ENCODE measurements at places on chromosomes 2 and 18. TPM values are rescaled to one million over a fixed set of nuclear protein-coding genes. Genes with fewer than 3 reads are reported as not detected.
A peak's percentile ranks its signal among the peaks of the same experiment; 100 is the strongest.

Gene TLX2
- not detected for total RNA-seq

Gene RGPD5
- total RNA-seq: 36.2 TPM

Gene SRD5A2
- not detected for total RNA-seq

Gene PSMA8
- total RNA-seq: not detected

Gene SERPINB11
- not detected for total RNA-seq

Gene CACNB4
- 0.71 TPM for total RNA-seq

Gene KCNJ3
- total RNA-seq: 27.5 TPM

Gene ESCO1
- total RNA-seq: 8.6 TPM

Gene STPG4
- total RNA-seq: not detected

Gene CREG2
- total RNA-seq: not detected

Gene LIPG
- total RNA-seq: 0.09 TPM

Gene UGT1A3
- total RNA-seq: not detected

Gene DLX2
- not detected for total RNA-seq

Gene CDH7
- total RNA-seq: not detected

- no peak for DNase-seq
These were observed 65.5 kb upstream of the ARHGAP15 start for GRCh38 chr2:143063612-143064200.

DNA sequence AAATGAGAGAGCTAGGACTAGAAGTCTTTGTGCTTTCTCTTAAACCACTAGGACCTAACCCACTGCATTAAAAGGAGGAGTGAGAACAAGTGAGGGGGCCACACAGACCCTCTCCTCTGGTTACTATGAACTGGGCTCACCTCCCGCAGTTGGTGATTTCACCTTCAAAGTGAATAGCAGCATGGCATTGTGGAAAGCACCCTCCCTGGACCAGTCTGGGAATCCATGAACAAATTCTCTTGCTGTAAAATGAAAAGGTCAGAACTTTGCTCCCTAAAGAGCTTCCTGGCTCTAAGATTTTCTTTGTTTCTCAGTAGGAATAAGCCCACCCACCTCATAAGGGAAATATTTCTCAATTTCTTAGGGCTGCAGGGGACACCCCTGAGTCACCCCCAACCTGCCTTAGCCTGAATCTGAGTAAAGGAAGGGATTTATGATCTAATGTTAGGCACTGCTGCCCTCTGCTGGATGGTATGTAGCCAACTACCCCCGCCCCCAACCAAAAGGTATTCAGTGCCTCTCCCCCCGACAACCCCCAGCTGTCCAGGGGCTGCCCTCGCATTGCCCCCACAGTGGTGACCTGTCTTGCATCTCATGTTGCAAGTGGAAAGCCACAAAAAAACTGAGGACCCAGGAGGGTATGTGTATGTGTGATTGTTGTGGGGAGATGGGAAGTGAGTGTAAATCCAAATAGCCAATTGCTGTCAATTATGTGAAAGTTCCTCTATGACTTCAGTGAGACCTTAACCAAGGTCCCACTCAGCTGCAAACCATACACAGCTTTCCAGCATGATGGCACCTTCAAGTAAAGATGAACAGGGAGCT is 230.9 kb upstream of the SLC14A2 start:
- DNase-seq: peak; percentile 55

DNA sequence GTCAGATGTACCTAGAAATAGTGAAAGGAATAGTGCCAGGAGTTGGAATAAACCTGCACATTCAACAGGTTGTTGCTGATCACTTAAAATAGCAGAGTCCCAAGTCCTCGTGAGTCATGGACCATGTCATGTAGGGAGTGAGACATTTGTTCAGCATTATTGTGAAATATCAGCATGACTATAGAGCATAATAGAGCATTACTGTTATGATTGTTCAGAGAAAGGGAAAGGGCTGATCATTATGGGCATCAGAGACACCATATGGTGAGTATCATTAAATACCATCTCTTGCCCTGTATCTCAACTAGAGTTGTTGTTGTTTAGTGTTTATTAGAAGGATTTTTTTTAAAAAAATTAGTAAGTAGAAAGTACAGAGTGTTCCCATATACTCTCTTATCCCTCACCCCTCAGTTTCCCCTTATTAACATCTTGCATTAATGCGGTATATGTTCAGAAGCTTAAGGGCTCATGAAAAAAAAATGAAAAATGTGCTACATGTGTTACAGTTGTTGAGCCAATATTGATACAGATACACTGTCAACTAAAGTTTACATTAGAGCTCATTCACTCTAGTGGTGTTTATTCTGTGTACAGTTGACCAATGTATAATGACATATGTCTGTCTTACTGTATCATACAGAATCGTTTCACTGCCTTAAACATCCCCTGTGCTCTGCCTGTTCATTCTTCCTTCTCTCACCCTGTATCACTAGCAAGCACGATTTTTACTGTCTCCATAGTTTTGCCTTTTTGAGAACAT is 5.7 kb downstream of the ELAC1 start:
- DNase-seq: no peak

DNA sequence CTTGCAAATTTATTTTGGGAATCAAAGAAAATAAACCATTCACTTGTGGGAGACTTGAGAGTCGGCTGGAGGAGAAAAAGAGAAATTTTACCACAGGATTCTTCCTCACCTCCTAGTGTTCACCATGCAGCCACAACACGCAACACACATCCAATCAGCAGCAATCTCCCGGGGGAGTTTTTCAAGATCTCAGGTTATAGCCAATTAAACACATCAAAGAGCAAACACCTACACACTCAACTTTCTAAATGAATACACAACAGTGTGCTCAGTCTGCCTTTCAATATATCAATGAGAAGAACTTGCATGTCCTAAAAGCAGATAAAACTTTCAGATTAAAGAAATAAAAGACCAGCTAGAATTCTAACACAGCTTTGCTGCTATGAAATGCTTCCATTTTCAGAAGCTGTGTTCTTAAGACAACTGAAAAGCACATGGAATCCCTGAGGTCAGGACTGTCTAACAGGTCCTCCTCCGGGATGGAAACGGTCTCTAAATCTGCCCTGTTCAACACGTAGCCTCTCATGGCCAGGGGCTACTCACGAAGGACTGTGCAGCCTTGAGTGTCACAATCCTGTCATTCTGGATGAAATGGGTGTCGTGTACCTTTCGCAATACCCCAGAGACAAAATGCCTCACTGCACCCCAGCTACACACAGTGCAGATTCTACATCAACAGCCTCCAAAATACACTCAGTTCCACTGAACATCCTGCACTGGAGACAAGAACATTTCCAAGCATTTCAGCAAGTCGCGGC is 84.2 kb downstream of the ZNF516 start:
- no peak for DNase-seq

- DNase-seq: no peak
These were observed 167.1 kb downstream of the RAB3GAP1 start for GRCh38 chr2:135219226-135219625.

DNA sequence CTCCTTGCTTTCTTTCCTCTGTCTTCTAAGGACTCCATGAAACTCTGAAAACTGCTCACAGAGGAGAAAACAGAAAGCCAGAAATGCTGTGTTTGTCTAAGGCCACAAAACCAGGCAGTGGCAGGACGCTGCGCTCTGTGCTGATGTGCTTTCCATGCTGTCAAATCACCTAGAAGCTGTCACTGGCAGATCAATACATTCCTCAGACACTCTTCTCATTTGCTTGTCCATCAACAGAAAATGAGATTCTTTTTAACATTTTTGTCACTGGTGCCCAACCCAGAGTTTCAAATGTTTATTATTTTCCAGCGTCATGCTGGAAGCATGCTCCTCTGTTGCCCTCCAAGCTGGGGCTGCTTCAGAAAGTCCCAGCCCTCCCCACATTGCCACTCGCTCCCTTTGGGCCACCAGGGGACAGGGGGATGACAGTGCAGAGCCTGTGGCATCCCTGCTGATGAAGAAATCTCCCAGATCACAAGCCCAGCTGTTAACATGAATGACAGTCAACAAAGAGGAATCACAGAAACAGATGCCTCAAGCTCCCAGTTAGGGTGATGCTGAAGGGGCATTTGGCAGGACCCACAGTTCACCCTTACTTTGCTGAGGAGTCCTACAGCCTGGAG is 117.5 kb upstream of the MEIS1 start:
- no peak for DNase-seq

DNA sequence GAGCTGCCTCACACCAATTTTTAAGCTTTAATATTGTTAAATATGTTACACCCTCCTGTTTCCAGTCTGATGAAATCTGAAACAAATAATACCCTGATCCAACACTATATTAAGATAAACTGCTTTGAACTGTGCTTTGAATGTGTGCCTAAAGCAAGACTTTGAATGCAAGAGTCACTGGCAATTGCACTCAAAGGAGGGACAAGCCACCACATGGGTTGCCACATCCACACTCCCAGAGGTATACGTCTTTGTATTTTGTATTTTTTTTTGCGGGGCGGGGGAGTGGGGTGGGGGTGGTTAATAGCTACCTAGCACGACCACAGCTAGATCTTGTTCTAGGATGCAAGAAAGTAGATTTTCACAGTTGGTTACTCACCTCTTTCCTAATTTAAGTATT is 1.8 kb upstream of the ZEB2 start:
- DNase-seq: no peak

DNA sequence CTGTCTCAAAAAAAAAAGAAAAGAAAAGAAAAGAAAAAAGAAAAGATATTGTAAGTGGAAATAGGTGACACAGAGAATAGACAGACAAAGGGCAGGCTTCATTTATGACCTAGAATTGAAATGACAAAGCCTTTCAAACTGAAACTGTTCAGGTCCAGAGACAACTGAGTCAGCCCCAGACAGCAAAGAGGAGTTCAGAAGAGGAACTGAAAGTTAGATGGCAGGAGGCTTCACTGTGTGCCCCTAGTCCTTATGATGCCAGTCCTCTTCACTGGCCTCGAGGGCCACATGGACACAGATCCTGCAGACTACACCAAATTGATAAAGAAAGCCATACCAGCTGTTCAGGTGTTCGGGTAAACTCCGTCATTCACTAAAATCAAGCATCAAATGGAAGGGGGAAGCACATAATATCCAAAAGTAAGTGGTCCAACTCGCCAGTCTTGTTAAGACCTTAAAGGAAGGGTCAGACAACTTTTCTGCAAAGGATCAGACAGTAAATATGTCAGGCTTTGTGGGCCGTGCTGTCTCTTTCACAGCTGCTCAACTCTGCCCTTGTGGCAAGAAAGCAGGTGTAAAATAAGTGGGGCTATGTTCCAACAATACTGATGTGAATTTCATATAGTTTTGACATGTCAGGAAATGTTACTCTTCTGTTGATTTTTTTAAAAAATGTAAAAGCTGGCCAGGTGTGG is 231.9 kb upstream of the MGAT5 start:
- DNase-seq: no peak

- DNase-seq: no peak
These were observed 7.0 kb upstream of the DGUOK start for GRCh38 chr2:73919596-73920228.

DNA sequence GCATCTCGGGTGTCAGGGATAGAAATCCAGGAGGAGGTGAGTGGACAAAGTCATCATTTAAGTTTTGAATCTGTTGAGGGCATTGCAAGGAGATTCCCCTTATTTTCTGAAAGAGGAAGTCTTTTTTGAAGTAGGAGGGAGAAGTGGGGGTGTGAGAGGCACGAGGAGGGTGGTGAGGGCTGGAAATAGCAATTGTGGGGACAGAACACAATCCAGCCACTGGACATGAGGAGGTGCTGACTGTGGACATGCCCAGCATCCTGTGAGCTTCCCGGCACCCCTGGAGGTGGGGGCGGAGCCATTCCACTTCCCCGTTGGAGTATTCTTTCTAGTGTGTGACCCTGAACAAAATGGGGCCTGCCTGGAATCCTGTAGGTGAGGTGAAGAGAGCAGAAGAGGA is 310.7 kb upstream of the EPAS1 start:
- DNase-seq: peak; percentile 47

DNA sequence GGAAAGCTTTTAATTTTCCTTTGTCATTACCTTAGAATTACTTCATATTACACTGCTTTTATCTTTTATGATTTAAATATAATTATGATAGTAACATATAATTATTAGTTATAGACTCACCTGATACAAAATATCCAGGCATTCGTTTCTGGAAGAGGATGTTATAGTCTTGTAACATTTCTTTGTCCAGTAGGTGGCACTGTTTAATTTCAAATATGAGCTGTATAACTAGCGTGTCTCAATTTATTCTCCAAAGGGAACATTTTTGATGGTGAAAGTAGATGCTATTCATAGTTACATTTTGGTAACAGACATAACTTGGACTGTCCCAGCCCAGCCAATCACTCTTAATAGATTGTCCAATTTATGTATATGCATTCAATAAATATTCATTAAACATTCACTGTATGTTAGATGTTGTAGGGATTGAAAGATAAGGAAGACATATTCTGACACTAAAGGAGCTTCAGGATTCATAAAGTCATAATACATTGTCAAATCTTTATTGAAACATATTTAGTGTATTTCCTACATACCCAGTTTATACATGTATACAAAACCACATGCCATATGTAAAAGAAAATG is 19.2 kb downstream of the DAW1 start:
- DNase-seq: no peak

GRCh38 chr2:196291873-196292800 is 120.8 kb upstream of the STK17B start:
- DNase-seq: no peak

DNA sequence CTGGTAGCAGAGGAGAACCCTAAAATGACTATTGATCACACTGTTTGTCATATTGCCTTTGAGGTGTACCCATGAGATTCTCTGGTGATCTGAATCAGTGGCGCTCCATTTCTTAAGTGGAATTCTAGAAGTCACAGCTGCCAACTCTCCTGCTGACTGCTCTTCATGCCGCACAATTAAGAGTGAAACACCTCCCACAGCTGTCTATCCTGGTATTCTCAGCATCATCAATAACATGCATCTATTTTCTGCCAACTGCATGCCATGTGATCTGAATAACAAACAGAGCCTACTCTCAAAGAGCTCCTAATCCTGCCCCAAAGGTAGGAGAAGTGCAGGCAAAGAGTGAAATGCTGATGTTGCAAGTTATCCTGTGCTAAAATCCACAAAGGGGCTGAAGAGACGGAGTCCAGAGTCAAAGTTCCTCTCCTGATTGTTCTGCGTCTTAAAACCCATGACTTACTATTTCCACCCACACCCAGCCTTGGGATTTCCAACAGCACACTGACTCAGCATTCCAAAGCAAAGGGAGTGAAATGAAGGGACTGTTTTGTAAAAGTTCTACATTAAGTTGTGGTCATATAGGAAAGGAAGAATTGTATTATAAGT is 13.7 kb upstream of the DAPL1 start:
- DNase-seq: no peak

- DNase-seq: no peak
These were observed 1.7 kb downstream of the RNF181 start for GRCh38 chr2:85597241-85597640.

GRCh38 chr18:13221869-13222855 is 3.6 kb downstream of the LDLRAD4 start:
- DNase-seq: peak; percentile 81

- no peak for DNase-seq
These were observed 1807.0 kb downstream of the SUCLG1 start for GRCh38 chr2:82652117-82652516.

GRCh38 chr18:44819944-44820510 is 139.3 kb downstream of the SETBP1 start:
- no peak for DNase-seq

GRCh38 chr2:210199186-210199765 is 26.0 kb downstream of the ACADL start:
- DNase-seq: no peak

- DNase-seq: no peak
These were observed 49.3 kb upstream of the FOSL2 start for GRCh38 chr2:28343184-28343942.

GRCh38 chr2:59018737-59019136 is 777.6 kb upstream of the FANCL start:
- DNase-seq: no peak
